Urinary bladder (tissue), 4 donors: ENCODE measurements at places on chromosomes 12 and 14.

- no peak for DNase-seq
These were observed 18.7 kb upstream of the SMCO2 start for GRCh38 chr12:27427824-27428223.

GRCh38 chr12:113949321-113950305, 16.5 kb downstream of the RBM19 start:
- no peak for DNase-seq

GRCh38 chr12:72602581-72602980, 330.4 kb downstream of the TRHDE start:
- no peak for DNase-seq

- no peak for DNase-seq
These were observed 29.8 kb downstream of the GPRC5D start for GRCh38 chr12:12922191-12922616.

DNA sequence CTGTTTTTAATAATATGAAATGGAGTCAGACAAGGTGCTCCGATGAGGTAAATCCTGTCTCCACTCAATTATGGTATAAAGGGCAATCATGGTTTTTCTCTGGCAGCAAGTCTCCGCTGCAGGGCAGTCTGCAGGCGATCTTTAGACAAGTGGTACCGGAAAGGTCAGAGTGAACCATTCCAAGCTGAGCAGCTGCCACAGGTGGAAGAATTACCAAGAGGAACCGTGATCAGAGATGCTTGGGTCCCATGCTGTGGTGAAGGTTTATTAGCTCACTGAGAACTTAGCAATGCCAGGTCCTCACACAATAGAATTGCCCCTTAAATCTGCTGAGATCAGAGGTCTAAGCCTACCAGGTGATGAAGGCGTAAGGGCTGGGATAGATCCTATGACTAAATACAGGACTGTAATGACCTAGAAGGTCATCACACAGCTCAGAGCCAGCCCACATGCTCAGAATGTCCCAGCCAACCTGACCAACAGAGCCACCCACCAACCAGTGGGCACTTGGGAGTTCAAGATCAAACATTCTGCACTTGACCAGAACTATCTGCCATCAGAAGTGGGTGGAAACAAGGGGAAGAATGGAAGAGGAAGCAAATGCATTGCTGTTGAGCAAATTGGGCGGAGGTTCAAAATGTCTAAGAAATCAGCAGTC, 175.2 kb upstream of the BCL2L14 start:
- DNase-seq, result no peak

DNA sequence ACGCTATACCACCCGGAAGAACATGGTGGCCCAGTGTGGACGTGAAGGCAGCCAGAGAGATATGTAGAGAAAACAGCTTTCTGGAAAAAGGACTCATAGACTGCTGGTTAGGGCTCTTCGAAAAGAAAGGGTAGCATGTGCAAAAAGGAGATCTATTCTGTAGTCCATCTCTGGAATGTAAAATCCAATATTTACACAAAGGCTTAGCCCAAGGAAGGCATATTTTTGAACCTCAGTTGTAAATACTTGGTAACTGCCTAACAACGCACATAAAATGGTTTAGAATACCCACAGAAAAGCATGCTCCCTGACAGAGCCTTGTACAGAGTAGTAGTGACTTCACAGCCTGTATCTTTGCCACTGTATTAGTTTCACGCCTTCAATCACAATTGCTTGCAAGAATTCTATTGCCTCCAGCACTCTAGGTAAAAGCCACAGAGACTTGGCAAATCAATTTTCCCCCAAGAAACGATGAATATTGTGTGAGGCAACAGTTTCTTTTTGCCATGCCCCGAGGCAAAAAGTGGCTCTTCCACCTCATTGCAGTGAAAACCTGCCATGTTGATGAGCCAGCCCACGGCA, 59.2 kb downstream of the TRIM9 start:
- DNase-seq, result no peak
